Bronchial epithelial cell (primary cell): ENCODE measurements at places on chromosomes 13 and 19. TPM values are rescaled to one million over a fixed set of nuclear protein-coding genes. Genes with fewer than 3 reads are reported as not detected.
A peak's percentile ranks its signal among the peaks of the same experiment; 100 is the strongest.

DNA sequence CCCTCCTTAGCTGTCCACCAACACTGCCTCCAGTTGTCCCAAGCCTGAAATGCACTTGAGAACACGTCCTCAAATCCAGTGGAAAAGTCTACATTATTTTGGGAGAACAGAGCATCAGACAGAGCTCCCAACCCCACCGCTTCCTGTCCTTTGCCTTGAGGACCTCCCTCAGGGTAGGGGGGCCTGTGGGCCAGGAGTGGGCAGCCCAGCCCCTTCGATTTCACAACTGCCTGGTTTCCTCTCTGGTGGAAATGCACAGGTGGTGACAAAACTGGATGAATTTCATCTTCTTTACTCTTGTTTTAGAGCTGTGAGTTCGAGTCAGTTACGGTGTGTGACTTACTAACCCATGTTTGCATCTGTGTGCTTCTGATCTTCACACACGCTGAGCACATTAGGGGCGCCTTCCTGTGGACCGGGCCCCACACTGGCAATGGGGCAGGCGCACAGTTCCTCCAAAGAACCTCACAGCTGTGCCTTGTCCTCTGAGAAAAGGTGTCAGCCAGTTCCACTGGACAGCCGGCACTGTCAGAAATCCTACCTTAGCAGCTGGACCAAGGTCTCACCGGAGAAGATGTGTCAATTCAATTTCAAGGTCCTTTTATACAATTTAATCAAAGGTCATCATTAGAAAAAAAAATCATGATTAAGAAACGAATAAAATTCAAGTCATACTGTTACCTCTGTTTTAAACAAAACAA, 80.2 kb downstream of the IRS2 start:
- DNase-seq = no peak

DNA sequence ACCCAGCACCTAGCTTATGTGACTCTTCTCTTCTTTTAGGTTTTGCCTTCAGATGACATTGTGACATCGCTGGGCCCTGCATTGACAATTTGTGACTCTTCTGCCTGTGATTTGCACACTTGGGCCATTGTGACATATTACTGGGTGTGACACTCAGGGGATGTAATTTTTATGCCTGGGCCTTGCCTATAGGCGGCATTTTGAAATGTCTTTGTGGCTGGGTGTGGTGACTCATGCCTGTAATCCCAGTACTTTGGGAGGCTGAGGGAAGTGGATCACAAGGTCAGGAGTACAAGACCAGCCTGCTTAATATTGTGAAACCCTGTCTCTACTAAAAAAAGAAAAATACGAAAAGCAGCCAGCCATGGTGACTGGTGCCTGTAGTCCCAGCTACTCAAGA, 28.4 kb upstream of the ZNF681 start:
- peak; percentile 31 for DNase-seq

The IGSF23 gene
- not detected in 2 replicates for total RNA-seq

DNA sequence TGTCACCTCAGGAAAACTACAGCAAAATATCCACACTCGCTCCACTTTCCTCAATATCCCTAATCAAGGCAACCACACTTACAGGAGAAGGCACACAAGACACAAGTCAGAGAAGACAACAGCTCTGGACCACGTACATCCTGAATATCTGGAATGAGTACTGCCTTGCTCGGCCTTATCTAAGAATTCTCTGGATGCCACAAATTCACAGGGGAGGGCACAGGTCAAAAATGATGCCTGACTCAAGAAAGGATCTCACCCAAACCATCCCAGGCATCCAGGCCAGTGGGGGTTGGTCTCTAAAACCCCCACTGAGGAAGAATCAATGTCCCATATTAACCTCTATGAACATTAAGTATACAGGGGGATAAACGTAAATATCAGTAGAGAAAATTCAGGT, 29.9 kb downstream of the ATP7B start:
- DNase-seq = no peak

The ZNF682 gene
- total RNA-seq = 2.9 and 4.9 TPM in 2 replicates

DNA sequence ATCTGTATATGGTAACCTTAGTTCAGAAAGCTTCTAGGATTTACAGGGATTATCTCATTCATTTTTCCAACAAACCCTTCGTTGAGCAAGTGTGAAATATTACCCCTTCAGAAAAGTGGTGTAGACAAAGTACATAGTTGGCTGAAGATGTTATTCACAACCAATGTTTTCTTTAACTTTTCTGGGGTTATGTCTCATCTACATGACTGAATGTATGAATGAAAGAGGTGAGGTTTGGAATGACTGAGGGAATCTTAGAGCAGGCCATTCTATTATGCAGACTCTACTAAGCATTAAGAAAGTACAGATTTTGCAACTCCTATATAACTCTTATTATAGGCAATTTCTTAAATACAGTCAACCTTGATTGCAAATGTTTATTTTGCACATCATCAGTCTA, 167.2 kb downstream of the NDFIP2 start:
- DNase-seq = peak; percentile 66
